ENCODE measurements at places on chromosomes 7 and 10.

DNA sequence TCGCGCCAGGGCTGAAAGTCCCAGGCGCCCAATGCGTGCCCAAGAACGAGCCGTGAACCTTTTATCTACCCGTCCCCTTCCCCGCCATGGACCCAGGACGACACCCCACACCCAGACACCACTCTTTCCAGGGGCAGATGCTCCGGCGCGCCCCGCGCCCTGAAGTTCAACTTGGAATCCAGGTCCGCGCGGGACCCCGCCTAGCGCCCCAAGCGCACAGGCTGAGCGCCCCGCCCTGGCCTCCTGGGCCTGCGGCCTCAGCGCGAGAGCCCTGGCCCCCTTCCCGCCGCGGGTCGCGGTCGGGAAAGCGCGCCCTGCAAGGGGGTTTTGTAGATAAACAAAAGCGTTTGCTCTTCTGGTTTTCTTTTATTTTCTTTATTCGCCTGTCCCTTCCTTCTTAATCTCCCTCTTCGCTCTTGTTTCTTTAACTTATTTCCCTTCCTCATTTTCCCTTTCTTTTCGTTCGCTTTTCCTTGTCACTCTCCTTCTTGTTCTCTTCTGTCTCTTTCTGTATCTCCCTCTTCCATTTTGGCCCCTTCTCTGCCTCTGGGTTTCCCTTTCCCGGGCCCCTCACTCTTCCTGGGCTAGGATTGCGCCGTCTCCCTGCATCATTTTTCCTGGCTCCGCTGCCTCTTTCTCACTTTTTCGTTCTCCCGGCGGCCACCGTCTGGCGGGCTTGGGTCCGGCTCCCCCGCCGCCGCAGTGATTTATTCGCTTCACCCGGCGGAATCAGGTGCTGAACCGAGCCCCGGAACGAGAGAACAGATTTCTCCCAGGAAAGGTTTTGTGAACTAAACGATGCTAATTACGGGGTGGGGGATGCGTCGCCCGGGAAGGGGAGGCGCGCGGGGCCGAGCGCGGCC, 15.3 kb upstream of the PAX2 start:
- DNase-seq: no peak

GRCh38 chr7:33766405-33766804, 138.9 kb upstream of the BMPER start:
- DNase-seq: no peak

DNA sequence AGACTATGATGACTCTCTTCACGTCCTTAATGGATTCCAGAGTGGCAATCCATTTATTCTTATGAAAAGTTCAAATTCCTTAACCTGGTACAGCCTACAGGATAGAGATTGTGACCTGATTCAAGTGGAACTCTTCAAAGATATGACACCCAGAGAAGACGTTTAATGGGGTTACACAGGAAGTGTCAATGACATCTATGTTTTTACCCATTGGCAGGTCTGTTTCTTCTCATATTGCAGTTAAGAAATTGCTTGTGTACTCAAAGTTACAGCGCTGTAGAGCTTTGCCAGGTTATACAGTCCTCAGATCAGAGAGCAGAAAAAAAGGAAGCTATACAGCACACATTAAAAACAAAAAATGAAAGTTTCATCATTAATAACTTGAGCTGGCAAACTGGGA, 367.4 kb downstream of the THSD7A start:
- DNase-seq: no peak

GRCh38 chr10:121708728-121709674, 110.8 kb upstream of the FGFR2 start:
- no peak for DNase-seq

- DNase-seq: no peak
These were observed 51.7 kb downstream of the HSPA12A start for GRCh38 chr10:116690356-116691322.

DNA sequence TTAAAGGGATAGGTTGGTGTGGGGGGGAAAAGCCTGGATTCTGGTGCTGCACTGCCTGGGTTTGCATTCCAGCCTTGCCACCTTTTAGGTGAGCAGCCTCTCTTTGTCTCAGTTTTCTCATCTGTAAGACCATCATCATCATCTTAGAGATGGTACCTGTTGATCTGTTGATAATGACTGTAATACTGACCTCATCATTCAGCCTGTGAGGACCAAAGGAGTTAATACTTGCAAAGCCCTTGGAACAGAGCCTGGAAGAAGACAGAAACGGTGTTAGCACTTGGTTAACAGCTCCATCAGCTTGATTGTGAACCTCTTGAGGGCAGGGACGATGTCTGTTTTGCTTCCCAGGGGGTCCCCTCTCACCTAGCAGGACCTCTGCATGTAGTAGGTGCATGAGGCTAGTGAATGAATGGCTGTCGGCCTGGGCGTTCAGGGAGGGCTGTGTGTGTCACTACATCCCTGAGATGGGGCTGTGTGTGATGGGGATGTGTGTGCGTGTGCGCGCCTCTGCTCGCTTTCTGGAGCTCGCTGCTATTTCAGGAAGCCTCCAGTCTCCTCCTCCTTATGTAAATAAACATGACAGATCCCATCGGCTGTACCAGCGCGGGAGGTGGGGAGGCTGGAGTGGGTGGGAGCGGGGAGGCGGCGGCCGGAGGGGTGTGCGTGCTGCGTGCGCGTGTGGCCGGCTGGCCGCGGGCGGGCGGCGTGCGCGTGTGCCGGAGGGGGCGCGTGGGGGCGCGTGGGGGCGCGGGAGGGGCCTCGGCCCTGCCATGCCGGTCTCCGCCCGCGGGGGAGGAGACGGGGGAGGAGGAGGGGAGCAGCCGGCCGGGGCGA, 61.2 kb downstream of the NEURL1 start:
- no peak for DNase-seq

DNA sequence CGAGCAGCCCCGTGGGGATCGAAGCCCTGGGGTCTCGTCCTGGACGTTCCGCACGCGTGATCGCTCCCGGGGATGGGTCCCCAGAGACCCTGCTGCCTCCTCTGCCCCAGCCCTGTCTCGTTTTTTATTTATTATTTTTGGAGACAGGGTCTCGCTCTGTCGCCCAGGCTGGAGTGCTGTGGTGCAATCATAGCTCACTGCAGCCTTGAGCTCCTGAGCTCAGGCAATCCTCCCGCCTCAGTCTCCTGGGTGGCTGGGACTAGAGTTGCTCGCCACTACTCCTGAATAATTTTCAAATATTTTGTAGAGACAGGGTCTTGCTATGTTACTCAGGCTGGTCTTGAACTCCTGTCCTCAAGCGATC, 319 bp upstream of the STX1A start:
- no peak for DNase-seq

DNA sequence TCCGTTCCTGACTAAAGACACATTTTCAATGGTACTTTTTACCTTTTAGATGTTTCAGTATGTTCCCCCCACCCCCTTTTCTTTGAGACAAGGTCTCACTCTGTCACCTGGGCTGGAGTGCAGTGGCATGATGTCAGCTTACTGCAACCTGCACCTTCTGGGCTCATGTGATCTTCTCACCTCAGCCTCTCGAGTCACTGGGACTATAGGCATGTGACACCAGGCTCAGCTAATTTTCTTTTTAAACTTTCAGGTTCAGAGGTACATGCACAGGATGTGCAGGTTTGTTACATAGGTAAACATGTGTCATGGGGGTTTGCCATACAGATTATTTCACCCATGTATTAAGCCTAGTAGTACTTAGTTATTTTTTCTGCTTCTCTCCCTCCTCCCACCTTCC, 99.3 kb upstream of the RPA3 start:
- DNase-seq: no peak

DNA sequence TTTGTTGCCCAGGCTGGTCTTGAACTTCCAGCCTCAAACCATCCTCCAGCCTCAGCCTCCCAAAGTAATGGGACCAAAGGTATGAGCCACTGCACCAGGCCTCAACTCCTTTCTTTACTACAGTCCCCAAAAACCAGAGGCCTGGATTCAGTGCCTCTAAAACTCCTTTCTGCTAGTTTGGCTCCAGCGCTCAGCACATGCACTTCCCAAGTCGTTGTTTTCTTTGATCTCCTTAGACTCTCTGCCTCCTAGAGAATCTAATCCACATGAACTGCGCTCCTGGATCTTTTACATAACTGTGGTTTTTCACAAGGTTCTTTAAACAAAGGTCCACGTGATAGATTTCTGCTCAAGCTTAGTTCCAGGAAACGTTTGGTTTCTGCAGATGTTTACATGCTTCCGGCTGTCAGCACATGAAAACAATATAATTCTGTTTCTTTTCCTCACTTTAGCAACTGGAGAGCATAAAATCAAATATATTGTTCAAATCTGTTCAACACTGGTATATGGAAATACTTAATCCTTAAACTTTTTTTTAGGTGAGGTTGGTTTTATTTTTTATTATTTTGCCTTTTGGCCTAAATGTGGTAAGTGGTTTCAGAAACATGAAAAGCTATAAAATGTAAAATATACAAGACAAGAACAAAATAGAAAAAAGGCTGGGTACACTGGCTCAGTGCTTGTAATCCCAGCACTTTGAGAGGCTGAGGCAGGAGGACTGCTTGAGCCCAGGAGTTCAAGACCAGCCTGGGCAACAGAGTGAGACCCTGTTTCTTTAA, 270.5 kb upstream of the MKLN1 start:
- DNase-seq: no peak

- no peak for DNase-seq
These were observed 8.1 kb downstream of the TRPV5 start for GRCh38 chr7:142925413-142925812.

GRCh38 chr10:82680608-82681007, 805.6 kb downstream of the NRG3 start:
- no peak for DNase-seq

GRCh38 chr7:4279216-4279615, 402.9 kb upstream of the FOXK1 start:
- no peak for DNase-seq

GRCh38 chr7:38858259-38858884, 50.6 kb downstream of the VPS41 start:
- no peak for DNase-seq

DNA sequence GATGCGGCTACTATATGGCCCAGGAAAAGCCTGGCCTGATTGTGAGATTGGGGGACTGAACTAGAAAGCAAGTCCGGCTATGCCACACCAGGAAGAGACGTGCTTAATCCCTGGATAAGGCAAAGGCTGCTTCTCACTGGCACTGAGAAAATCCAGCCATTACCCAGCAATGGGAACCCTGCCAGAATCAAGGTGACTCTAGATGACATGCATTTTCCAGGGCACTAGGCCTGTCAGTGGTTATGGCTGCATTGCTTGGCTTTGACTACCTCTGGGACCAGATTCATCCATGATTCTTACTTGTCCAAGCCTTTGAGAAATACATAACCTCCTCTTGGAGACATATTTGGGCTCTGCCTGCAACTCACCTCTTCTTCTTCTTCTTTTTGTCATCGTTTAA, 317.2 kb downstream of the GRID1 start:
- DNase-seq: no peak

DNA sequence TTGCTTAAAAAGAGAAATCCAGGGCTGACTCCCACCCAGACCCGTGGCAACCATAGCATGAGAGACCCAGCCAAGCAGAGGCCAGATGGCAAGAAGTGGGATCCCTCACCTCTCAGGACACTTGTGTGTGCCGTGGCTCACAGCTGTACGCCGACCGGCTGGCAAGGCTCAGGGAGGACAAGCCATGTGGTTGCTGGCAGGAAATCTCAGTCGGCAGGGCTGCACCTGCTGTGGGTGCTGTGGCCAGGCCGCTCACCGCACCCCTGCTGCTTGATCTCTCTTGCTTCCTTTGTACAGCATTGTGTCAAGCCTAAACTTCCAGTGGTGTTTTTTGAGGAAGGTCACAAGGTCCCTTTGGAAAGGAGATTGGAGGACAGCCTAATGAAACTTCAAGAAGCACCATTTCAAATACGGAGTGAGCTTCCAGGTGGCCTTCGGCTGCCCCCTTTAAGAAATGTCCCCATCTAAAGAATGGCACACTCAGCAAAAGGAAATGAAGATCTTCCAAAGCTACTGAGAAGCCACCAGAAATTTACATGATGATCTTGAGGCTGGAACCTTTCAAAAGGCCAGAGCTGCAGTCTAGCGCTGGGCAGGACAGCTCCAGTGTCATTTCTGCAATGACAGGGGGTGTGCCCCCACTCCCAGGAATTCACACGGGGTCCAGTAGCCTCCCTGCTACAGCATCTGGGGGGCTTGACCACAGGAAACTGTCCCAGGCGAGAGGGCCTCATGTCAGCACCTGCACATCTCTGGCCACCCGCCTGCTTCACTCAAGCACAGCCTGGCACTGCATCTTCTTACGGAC, 409.0 kb upstream of the MGMT start:
- peak; percentile 40 for DNase-seq

DNA sequence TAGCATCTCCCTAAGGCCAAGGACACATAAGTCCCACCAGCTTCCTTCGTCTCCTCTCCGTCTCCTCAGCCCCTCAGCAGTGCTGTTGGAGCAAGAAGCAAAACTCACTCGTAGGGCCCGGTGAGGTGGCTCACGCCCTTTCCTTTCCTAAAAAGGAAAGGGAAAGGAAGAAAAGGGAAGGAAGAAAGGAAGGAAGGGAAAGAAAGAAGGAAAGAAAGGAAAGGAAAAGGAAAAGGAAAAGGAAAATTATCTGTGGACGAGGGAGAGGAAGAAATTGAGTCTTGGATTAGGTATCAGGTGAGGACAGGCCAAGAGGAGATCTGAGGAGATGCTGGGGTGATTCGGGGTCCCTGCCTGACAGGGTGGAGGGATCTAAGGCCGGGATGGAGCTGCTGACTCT, 3.1 kb upstream of the ZNF316 start:
- no peak for DNase-seq

- no peak for DNase-seq
These were observed 244.9 kb upstream of the LRRTM3 start for GRCh38 chr10:66680886-66681285.

DNA sequence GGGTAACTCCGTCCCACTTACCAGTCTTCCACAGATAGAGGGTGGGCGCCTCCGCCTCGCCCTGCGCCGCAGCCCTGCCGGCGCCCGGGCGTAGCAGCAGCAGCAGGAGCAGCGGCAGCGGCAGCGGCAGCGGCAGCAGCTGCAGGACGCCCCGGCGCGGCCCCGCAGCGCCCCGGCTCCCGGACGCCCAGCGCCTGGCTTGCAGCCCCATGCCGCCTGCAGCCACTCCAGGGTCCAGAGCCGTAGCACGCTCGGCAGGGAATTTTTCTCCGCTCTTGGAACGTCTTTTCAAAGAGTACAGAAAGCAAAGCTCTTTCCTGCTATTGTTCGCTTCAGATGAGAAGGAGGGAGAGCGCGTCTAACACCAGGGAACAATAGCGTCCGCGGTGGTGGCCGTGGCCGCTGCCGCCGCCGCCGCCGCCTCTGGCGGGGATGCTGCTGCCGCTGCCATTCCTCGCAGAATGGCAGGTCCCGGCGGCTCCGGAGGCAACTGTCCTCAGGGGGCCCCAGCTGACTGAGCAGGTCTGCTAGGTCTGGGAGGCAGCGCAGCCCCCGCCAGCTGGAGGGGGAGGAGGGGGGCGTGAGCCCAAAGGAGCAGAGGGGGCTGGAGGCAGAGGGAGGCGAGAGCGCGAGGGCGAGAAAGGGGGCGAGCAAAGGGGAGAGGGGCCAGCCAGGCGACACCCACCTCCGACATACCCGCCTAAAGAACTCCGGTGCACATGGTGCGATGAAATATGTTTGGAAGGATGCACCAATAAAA, at the start of gene THSD7A:
Gene THSD7A, minus strand, starts transcription at position 463 of the 760 bp plus-strand sequence. Its CDS starts 252 bp downstream, at position 211.
- DNase-seq: no peak

- no peak for DNase-seq
These were observed 63.5 kb downstream of the CFAP46 start for GRCh38 chr10:132878730-132879407.
